ENCODE measurements at places on chromosomes 6 and 20. TPM values are rescaled to one million over a fixed set of nuclear protein-coding genes. Genes with fewer than 3 reads are reported as not detected.

GRCh38 chr20:63409066-63409833 is 48.1 kb upstream of the CHRNA4 start:
- H3K4me1 ChIP-seq, result peaks cover 3% of the 10 kb centered on the region
- DNase-seq, result no peak
- H3K4me3 ChIP-seq, result no peak overlapping the region
- H3K27me3 ChIP-seq, result no peaks in the 10 kb centered on the region

- H3K4me3 ChIP-seq, result no peak overlapping the region
These were observed 93.8 kb upstream of the BCLAF1 start for GRCh38 chr6:136383268-136383937.

The NHLRC1 gene
- total RNA-seq, result not detected

DNA sequence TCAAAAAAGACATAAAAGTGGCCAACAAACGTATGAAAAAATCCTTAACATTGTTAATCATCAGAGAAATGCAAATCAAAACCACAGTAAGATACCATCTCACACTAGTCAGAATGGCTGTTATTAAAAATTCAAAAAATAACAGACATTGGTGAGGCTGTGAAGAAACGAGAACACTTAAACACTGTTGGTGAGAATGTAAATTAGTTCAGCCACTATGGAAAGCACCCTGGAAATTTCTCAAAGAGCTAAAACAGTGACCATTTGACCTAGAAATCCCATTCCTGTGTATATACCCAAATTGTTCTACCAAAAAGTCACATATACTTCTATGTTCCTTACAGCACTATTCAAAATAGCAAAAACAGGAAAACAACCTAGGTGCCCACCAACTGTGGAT is 24.9 kb upstream of the NT5E start:
- H3K4me1 ChIP-seq, result no peaks in the 10 kb centered on the region
- no peak for DNase-seq
- peaks cover 14% of the 10 kb centered on the region for H3K36me3 ChIP-seq
- no peak overlapping the region for H3K4me3 ChIP-seq

The MYT1 gene
- not detected for total RNA-seq

The FAM83C gene
- total RNA-seq, result not detected

The ANGPT4 gene
- total RNA-seq, result not detected

DNA sequence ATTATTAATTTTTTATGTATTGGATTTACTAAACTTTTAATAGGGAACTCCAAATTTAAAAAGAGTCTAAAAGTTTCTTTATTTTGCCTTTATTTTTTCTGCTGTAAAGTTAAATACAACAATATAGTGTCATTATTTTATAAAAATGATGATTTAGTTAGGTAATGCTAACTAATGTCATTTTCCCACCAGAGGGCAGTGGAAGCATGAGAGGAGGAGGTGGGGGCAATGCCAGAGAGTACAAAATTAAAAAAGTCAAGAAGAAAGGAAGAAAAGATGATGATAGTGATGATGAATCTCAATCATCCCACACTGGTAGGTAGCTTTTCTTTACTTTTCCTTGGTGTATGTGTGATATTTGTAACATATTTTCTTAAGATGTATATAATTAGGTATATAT is 20.2 kb upstream of the FHL5 start:
- no peaks in the 10 kb centered on the region for H3K27me3 ChIP-seq
- H3K4me3 ChIP-seq, result no peak overlapping the region
- H3K36me3 ChIP-seq, result peaks cover 37% of the 10 kb centered on the region
- no peaks in the 10 kb centered on the region for H3K4me1 ChIP-seq

- DNase-seq, result no peak
- H3K27ac ChIP-seq, result no peak overlapping the region
- no peaks in the 10 kb centered on the region for H3K4me1 ChIP-seq
- H3K4me3 ChIP-seq, result no peak overlapping the region
- no peaks in the 10 kb centered on the region for H3K36me3 ChIP-seq
These were observed 16.6 kb downstream of the ZHX3 start for GRCh38 chr20:41300886-41301285.

DNA sequence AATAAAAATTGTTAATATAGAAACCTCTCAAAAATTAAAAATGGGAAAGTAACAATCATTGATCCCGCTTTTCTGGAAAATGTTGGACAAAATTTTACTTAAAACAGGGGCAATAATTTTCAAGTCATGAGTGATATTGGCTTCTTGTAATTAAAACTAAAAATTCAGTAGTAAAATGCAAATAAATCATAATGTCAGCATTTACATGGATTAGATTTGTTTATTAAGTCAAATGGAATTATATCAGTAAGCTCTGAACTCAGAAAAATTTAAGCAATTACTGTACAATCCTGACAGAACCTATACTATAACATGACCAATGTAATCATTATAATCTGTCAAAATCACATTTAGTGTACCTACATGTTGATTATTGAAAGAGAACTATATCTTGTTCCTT is 39.9 kb upstream of the NKX2-4 start:
- H3K27me3 ChIP-seq, result peaks cover 33% of the 10 kb centered on the region
- H3K4me1 ChIP-seq, result no peaks in the 10 kb centered on the region
- H3K4me3 ChIP-seq, result no peak overlapping the region
- no peaks in the 10 kb centered on the region for H3K36me3 ChIP-seq
- no peak overlapping the region for H3K27ac ChIP-seq

The ATP9A gene
- 0.38 TPM for total RNA-seq

GRCh38 chr6:164826831-164827468 is 482.5 kb downstream of the C6orf118 start:
- H3K4me3 ChIP-seq, result no peak overlapping the region
- no peaks in the 10 kb centered on the region for H3K27me3 ChIP-seq
- no peak overlapping the region for H3K27ac ChIP-seq
- no peaks in the 10 kb centered on the region for H3K36me3 ChIP-seq

DNA sequence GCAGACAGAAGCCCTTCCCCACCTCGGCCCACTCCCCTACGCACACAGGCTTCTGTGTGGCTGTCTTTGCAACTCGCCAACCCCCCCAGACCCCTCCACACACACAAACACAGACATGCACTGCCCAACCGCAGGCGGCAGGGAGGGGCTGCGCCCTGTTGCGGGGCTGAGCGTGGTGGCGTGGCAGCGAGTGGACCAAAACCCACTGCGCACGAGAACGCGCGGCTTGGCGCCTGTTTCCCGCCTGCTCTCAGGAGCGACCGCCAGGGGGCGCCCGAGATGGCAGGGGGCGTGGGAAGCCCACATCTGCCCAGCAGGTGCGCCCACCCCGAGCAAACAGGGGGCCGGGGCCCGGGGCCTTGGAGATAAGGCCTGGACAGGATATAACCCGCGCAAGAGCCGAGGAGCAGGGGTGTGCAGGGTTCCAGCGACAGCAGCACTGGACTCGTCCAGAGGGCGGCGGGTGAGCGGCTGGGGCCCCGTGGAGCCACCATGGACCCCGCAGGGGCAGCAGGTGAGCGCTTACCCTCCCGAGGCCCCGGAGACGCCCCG is at the start of gene RBPJL:
Gene RBPJL, plus strand, starts transcription at position 410 of the 552 bp plus-strand sequence. Its CDS starts 83 bp downstream, at position 493.
- H3K4me3 ChIP-seq, result no peak within 1 kb of the TSS
- peaks cover 31% of the 10 kb centered on the region for H3K4me1 ChIP-seq
- H3K27me3 ChIP-seq, result peaks cover 40% of the 10 kb centered on the region
- DNase-seq, result peak; percentile 57

DNA sequence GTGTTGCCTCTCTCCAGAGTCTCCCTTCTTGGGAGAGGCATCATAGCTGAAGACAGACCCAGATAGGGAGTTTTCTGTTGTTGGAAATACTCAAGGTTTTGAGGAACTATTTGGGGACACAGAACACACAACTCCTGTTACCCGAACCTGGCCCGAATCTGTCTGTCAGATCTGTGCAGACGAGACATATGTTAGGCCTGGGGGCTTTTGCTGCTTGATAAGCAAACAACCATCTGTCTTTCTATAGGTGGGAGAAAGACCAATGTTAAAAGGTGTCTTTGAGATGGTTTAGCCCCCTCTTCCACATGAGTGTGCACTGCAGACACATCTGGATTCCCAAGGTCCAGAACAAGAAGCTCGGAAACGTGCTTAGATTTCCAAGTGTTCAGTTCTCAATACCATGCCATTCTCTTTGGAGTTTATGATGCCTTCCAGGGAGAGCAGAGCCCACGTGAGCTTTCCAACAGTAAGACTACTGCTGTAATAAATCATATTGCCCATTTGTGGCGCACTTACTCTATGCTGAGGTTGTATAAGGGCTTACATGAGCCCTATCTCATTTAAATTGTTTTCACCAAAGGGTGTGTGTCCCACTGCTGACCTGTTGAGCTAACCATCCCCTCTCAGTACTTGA is 3.8 kb upstream of the STX16 start:
- H3K27ac ChIP-seq, result no peak overlapping the region
- H3K27me3 ChIP-seq, result peaks cover under 1% of the 10 kb centered on the region
- no peak overlapping the region for H3K4me3 ChIP-seq
- DNase-seq, result peak; percentile 38

DNA sequence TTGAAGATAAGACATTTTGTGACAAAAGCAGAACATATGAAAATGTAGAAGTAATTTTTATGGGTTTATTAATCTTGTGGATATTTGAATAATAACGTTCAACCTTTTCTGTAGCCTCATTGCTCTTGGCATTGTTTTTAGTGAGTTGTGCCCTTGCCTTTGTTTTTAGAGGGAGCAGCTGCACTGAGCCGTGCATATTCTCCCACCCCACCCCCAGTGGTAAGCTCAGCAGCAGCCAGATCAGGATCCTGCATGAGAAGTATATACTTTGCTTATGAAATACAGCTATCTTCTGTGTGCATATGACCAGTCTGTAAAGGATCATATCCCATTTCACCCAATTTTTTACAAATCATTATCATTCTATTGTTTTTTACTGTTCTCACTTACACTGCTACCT is 184.2 kb downstream of the COL9A1 start:
- no peaks in the 10 kb centered on the region for H3K4me1 ChIP-seq
- peaks cover 30% of the 10 kb centered on the region for H3K27me3 ChIP-seq
- no peaks in the 10 kb centered on the region for H3K36me3 ChIP-seq

GRCh38 chr6:138278326-138278725 is 60.0 kb upstream of the PBOV1 start:
- H3K27me3 ChIP-seq, result no peaks in the 10 kb centered on the region
- DNase-seq, result no peak
- H3K4me1 ChIP-seq, result no peaks in the 10 kb centered on the region
- H3K4me3 ChIP-seq, result no peak overlapping the region
- H3K27ac ChIP-seq, result no peak overlapping the region
- no peaks in the 10 kb centered on the region for H3K36me3 ChIP-seq

DNA sequence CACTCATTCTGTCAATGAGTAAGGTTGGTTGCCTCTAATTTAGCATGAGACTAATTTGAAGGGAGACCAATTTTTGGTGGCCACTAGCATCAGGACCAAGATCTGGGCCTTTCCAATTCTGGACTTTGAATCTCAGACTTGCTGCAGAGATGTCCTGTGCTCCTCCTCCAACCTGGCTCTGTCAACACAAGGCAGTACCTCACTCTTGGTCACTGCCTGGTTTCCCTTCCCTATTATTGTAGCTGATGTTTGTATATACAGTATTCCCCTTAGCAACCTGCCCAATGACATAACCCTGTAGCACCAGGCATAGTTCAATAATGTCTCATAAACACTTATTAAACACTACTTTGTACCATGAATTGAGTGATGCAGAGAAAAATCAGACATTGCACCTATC is 50.4 kb downstream of the UNC5CL start:
- H3K27ac ChIP-seq, result no peak overlapping the region
- DNase-seq, result no peak
- H3K27me3 ChIP-seq, result peaks cover 61% of the 10 kb centered on the region
- H3K4me3 ChIP-seq, result no peak overlapping the region
- no peaks in the 10 kb centered on the region for H3K36me3 ChIP-seq

- H3K4me1 ChIP-seq, result peaks cover 10% of the 10 kb centered on the region
- H3K27me3 ChIP-seq, result peaks cover 43% of the 10 kb centered on the region
- H3K4me3 ChIP-seq, result no peak overlapping the region
- DNase-seq, result no peak
These were observed 93.2 kb downstream of the PSMG4 start for GRCh38 chr6:3351829-3352524.

The TPBG gene
- not detected for total RNA-seq

DNA sequence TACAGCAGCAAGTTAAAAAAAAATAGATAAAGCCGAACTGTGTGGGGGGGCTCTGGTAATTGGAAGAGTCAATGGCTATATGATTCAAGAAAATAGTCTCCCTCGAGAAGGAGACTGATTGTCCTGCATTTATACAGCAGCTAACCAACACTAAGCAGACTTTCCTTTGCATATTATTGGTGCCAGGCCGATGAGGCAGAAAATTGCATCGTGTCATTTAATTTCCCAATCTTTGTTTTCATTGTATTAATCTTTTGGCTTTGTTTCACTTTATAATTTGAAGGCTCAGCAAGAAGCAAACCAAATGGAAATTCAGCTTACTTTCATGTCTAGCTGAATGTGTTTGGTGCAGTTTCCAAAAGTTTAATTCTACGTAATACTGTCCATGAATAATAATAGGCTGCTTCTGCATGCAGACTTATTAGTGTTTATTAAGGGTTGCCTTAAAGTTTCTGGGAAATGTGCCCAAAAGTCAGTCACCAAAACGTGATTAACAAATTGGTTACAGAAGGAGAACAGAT is 258.5 kb downstream of the HACE1 start:
- H3K4me3 ChIP-seq, result no peak overlapping the region
- H3K27me3 ChIP-seq, result peaks cover 19% of the 10 kb centered on the region
- peaks cover 11% of the 10 kb centered on the region for H3K4me1 ChIP-seq
- no peaks in the 10 kb centered on the region for H3K36me3 ChIP-seq
- no peak overlapping the region for H3K27ac ChIP-seq
- no peak for DNase-seq

DNA sequence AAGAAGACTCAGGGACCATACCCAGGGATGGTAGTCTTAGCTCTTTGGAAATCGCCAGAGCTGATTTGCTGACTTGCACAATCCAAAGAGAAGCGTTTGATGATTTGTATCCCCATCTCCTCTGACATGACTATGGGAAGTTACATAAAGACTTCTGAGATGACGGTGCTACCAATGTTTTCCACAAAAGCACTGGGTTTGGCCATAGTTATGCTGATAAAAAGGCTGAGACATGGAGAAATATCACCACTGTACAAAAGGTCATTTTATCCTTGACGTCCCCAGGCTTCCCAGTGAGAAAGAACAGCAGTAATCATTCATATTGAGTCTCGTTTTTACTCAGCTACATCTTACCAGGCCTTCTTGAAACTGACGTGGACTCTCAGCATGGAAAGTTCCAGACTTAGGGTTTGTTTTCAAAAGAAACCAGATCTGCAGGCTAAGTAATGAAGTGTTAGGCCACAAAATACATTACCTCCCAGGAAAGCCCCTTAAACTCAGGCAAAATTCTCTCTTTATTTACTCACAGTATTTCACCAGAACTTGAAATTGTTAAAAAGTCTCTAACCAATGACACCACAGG is 370.3 kb upstream of the JARID2 start:
- H3K4me3 ChIP-seq, result no peak overlapping the region
- peaks cover 3% of the 10 kb centered on the region for H3K36me3 ChIP-seq
- H3K27ac ChIP-seq, result peak overlapping the region; percentile 75
- peaks cover 47% of the 10 kb centered on the region for H3K4me1 ChIP-seq
- no peaks in the 10 kb centered on the region for H3K27me3 ChIP-seq
- peak; percentile 53 for DNase-seq

GRCh38 chr6:170030821-170031471 is 259.9 kb downstream of the DLL1 start:
- no peak overlapping the region for H3K4me3 ChIP-seq
- H3K27me3 ChIP-seq, result no peaks in the 10 kb centered on the region
- H3K4me1 ChIP-seq, result no peaks in the 10 kb centered on the region
- peaks cover 1% of the 10 kb centered on the region for H3K36me3 ChIP-seq
- H3K27ac ChIP-seq, result no peak overlapping the region

All from activated CD8-positive, alpha-beta memory T cell treated with anti-CD3 and anti-CD28 coated beads, Interleukin-2, amount 10 ng/mL, durations not matched to agents 7 days and 5 days (primary cell).